Activated T-cell treated with anti-CD3 and anti-CD28 coated beads for 1 hour (primary cell): ENCODE measurements at places on chromosomes 7 and 10.

DNA sequence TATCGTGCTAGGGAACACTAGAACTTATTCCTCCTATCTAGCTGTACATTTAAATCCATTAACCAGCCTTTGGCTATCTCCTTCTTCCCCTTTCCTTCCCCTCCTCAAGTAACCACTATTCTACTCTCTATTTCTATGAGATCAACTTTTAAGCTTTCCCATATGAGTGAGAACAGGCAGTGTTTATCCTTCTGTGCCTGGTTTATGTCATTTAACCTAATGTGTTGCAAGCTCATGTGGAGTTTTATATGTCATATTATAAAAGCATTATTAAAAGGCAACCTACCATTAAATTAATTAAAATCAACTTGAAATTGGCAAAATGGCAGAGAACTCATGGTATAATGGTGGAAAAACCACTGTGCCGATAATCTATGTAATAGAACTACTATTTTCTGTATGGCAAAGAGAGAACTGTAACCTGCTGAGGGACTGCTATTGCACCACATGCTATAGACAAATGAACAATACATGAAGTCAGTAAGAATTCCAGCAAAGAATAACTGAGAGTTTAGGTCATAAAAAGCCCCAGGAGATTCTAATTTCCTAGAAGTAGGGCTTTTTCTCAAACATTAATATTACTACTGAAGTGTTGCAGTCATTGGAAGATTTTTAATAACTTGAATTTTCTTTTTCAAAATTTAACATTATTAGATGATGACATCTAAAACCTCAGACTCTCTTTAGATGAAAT is 81.8 kb downstream of the LRRN3 start:
- DNase-seq = no peak

DNA sequence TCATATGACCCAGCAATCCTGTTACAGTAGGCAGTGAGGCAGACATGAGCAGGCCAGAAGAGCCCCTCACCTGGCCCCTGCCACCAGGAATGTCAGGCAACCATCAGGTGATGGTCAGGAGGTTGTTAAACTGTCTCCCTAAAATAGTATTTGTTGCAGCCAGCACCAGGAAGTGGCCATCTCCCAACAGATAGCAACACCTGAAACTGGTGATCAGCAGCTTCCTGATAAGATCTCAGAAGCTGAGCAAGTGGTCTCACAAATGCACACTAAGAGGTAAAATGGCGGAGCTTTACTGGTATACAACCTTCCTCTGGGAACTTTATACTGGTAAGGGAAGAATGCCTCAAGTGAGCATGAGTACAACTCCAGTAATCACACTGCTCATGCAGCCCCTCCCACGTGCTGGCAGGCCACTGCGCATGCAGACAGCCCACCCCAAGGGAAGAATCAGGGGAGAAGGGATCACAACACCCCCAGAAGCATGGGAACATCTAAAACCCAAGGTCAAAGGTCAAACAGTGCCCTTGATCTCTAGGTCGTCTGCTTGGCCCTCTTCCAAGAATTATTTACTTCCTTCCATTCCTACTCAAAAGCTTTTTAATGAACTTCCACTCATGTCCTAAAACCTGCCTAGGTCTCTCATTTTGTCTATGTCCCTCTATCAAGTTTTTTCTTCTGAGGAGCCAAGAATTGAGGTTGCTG is 133.5 kb downstream of the DOCK4 start:
- DNase-seq = no peak

- DNase-seq = no peak
These were observed 100.2 kb downstream of the KCND2 start for GRCh38 chr7:120373174-120373573.

DNA sequence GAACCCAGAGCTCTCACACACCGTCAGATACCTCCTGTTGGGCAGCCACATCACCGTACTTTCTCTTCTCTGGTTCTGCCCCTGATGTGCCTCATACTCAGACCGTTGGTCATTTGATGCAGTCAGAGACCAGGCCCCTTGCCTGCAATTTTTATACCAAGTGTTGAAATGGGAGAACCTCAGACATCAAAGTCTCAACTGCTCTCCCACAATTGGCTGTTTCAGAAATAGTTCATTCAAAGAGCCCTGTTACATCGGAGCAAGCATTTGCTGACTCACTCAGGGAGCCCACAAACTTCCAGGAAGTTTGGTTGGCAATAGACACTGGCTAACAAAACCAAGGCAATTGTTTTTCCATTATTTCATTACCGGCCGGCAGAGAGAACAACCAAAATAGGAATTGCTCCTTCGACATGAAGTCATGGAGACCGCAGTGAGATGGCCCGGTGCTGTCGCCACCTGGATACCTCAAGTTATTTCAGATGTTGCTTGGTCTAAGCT is 33.5 kb upstream of the ADAM12 start:
- DNase-seq = no peak

- no peak for DNase-seq
These were observed 11.9 kb upstream of the PTPN12 start for GRCh38 chr7:77525231-77525630.

- no peak for DNase-seq
These were observed 22.4 kb downstream of the GALNTL5 start for GRCh38 chr7:151978616-151979015.
